Left renal pelvis (tissue), 4 donors: ENCODE measurements at places on chromosomes 3 and 15.

DNA sequence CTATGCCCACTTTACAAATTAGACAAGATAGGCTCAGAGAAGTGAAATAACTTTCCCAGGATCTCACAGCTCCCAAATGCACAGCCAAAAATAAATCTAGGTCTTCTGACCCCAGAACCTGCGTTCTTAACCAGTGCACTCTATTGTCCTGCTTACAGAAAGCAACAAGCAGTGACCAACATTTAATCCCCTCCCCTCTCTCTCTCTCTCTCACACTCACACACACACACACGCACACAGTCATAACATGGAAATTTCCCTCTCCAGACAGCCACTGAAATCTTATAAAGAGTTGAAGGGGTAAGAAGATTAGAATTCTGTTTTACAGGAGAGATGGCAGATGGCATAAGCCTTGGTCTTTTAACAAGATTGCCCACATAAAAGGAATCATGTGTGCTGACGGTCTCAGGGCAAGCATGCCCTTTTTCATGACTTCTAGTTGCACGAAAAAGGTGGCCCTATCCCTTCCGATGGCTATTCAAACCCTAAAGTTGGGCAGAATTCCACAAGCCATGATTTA is 29.4 kb downstream of the EOGT start:
- DNase-seq, result no peak

DNA sequence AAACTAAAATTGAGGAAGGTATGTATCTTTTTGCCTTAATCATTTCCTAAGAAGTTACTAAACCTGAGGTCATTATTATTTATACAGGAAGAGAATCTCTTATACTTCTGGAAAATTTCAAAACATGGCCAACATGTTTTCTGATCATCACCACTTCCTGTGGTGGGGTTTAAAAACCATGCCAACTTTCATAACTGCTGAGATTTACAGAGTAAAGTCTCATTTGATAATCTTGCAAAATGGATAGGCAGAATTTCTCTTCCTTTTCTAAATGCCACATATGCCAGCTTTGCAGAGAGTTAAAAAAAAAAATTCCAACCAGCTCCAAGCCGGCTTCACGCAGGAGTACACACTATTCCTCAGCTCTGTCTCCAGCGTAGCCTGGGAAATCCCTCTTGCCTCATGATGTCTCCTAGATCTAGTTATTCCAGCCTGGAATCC is 124.3 kb upstream of the SPRED1 start:
- DNase-seq, result no peak

DNA sequence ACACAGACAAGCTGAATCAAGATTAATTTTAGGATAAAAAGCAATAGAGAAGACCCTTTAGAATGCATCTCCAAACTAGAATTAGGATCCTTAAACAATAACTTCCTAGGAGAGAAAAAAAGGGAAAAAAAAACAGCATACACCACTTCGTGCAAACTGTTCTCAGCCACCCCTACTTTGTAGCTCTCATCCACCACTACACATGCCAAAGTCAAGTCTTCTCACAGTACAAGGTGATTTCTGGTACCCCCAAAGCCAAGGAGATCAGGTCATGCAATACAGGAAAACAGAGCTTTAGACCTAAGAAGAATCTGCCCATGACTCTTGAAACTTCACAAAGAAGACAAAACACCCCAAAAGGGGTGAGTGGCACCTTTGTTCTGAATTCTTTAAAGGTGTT is 166.9 kb downstream of the SUCNR1 start:
- DNase-seq, result no peak

DNA sequence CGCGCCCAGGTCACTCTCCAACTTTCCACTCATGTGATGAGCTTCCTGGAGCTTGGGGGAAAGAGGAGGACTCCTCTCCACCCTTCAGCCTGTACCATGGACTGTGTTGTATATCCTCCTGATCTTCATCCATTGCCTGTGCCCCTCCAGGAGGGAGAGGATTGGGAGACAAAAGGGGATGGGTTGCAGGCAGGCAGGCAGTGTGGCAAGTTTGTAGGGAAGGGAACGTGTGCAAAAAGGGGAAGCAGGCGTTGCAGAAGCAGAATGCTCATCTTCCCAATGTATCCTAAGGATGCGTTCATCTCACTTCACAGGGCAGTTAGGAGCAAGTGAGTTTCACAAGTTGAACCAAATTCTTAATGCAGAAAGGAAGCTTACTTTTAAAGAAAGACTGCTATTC is 28.1 kb upstream of the GHSR start:
- no peak for DNase-seq

- DNase-seq, result no peak
Observed at GRCh38 chr3:128591738-128592426, 58.7 kb downstream of the RPN1 start.

DNA sequence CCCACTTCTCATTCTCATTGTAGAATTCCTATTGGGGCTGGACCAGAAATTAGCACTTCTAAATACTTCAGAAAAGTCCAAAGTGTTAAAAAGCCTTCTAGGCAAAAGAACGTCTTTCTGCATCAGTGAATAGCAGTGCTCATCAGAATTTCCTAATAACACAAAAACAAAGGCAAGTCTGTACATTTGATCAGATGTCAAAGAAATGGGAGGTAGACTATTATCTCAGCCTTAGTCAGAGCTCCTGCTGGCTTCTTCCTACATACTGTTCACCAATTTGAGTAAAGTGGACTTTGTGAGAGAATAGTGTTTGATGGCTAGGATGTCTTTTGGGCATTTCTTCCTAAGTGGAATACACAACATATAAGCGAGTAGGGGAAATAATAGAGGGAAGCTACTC is 48.7 kb downstream of the FOXB1 start:
- DNase-seq, result no peak

GRCh38 chr3:120274739-120275167 is 10.3 kb downstream of the GPR156 start:
- no peak for DNase-seq

DNA sequence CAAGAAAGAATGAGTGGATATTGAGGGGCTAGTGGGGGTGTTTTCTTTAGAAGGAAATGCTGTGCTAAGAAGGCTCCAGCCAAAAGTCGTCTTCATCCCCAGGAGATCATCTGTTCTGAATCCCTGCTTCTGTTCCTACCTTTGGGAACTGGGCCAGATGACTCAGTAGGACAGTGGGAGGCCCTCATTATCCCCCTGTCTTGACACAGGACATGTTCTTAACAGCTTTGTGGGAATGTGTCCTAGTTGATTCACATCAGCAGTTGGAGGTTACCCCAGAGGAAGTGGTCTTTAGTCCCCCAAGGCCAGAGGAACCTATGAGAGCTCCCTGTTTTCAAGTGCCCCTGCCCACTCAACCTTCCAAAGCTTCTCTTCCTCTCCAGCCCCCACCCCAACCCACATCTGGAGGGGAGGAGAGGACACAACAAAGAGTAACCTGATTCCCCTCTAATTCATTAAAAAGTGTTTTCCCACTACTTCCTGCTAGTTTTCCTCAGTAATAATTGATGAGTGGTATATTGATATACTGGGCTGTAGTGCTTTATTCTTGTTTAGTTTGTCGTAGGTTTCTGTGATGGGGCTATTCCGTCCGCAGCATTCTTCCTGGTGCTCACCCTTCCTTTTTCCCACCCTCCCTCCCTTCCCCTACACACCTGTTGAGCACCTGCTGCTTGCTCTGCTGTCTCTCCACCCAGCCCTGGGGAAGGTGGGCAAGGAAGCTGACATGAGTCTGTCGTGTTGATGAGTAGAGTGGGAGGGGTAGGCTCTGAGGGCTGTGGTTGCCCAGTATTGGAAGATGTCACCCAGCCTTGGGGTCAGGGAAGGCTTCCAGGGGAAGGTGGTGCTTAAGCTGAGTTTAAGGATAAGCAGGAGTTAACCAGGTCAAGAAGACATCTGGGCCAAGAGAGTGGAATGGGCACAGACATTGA is 9.3 kb downstream of the PXYLP1 start:
- no peak for DNase-seq

- DNase-seq, result no peak
Observed at GRCh38 chr3:169478566-169479313, 184.8 kb downstream of the MECOM start.

- no peak for DNase-seq
Observed at GRCh38 chr15:80099241-80099640, 39.8 kb downstream of the ZFAND6 start.

- no peak for DNase-seq
Observed at GRCh38 chr15:72584006-72584405, 70.5 kb upstream of the GOLGA6B start.

DNA sequence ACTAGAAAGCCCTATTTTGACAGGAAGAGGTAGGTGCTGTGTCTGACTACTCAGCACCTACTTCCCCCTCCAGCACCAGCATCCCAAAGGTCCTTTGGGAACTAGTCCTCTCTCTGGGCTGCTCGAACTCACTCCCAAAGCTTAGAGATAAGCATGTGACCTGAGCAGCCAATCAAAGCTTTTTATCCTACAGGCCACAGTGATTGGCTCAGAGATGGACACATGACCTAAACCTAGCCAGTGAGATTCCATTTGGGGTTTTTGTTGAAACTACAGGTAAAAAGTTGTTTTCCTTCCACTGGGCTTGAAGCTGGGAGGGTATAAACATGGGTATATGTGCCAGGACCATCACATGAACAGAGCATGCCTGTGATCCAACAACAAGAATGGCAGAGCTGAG is 186.5 kb upstream of the PPP2R3A start:
- no peak for DNase-seq

DNA sequence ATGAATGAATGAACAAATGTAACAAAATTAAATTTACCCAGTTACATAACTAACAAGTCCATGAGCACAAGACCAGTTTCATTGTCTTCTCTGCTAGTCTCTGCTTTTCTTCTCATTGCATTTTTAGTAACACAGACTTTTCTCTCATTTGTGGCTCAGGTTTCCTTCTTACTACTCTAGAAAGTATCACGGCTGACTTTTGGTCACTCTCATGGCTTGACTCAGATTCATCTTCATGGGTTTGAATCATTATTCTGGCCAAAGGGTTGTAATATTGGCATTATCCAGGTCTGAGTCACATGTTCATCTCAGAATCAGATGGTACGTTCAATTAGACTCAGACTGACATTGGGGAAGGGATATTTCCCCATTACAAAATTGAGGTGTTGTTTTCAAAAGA is 121.5 kb upstream of the SATB1 start:
- no peak for DNase-seq

- no peak for DNase-seq
Observed at GRCh38 chr15:42604894-42605744, 29.7 kb downstream of the STARD9 start.

GRCh38 chr3:65251375-65251774 is 563.6 kb upstream of the ADAMTS9 start:
- DNase-seq, result no peak

DNA sequence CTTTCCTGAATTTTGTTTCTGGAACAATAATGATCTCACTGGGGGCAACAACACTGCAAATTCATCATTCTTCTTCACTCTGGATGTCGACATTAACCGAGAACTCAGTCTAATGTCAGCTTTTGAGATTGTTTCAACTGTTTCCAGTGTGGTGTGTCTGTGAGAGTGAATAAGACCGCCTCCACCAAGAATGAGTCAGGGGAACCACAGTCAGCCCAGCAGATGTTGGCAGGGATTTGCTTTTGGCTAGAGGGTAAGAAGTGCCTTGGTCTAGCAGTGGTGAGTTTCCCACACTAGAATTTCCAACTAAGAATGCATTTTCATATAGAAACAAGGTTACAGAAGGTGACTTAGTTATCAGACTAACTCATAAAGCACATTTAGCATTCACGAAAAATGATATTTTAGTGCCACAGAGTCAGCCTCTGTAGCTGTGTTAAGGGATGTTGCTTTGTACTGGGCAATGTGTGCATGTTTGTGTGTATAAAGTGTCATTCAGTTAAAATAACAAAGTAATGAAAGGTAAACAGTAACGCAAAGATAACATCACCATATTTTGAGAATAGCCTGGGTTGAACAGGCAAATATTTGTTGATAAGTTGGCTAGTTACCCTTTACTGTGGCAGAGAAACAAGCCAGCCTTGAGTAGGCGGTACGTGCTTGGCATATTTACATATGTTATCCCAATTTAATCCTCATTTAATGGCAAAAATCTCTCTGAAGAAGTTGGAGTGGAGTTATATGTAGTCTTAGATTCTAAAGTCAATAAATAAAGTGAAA is 33.8 kb downstream of the DRD3 start:
- no peak for DNase-seq

- no peak for DNase-seq
Observed at GRCh38 chr3:44510000-44510368, 32.5 kb upstream of the ZNF445 start.

DNA sequence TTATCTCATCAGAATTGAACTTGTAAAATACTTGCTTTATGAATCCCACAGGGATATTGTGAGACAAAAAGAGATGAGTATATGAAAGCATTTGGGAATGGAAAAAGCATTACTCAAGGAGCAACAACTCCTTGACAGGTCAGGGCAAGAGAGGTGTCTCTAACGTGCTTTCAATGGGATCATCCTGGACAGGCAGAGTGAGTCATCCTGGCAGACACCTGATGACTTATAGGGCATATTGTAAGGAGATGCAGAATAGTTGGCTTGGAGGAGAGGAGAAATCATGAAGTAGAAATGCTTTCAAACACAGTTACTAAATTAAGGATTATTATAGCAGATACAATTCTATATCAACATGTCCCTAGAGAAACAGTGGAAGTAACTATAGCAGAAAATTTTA is 71.9 kb upstream of the THSD4 start:
- no peak for DNase-seq

- no peak for DNase-seq
Observed at GRCh38 chr3:47565734-47566550, 12.7 kb downstream of the CSPG5 start.

DNA sequence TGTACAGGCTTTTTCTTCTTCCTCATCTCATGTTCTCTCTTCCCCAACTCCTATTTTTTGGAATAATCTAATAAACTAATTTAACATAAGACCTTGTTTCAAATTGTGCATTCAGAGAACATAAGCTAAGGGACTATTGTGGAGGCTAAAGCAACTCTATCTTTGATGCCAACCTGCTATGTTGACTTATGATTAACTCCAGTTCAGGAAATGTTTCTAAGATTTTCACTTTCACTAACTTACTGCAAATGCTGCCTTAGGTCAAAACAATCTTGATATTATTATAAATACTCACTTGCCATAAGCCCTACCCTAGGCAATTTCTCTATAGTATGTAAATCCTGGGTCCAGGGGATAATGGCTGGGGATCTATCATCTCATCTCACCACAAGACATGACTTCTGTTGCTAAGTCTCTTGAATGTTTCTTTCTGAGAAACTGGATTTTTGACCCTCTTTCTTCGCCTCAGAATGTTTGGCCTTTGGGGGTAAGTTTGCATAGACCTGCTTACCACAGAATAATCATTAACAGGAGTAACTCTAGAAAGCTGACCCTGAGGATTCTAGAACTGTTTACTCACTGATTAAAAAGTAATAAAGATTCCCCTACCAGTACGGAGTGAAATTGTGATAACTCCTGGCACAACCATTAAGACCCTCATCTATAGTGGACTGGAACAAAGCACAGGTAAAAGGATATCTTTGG is 768.1 kb downstream of the GBE1 start:
- no peak for DNase-seq

- no peak for DNase-seq
Observed at GRCh38 chr15:91472316-91472756, 372.3 kb downstream of the SV2B start.

- DNase-seq, result no peak
Observed at GRCh38 chr15:70058642-70059360, 38.9 kb downstream of the TLE3 start.

GRCh38 chr15:83612898-83613635 is 40.9 kb upstream of the ADAMTSL3 start:
- DNase-seq, result no peak

- no peak for DNase-seq
Observed at GRCh38 chr3:193416629-193417028, 38.1 kb upstream of the ATP13A5 start.

GRCh38 chr3:14434126-14434497 is 31.7 kb downstream of the SLC6A6 start:
- DNase-seq, result no peak

- DNase-seq, result no peak
Observed at GRCh38 chr15:58352026-58352929, 79.5 kb upstream of the LIPC start.
